Natural killer cell (primary cell): ENCODE measurements at places on chromosomes 12 and 14.

- peak overlapping the region; percentile 94 for H3K27ac ChIP-seq
- no peaks in the 10 kb centered on the region for H3K27me3 ChIP-seq
- H3K4me1 ChIP-seq: peaks cover 27% of the 10 kb centered on the region
- H3K36me3 ChIP-seq: peaks cover 14% of the 10 kb centered on the region
- peak overlapping the region; percentile 87 for H3K4me3 ChIP-seq
- no peak for DNase-seq
These were observed 419 bp upstream of the ATXN7L3B start for GRCh38 chr12:74537126-74537706.

- H3K27me3 ChIP-seq: no peaks in the 10 kb centered on the region
- H3K27ac ChIP-seq: no peak overlapping the region
- no peak overlapping the region for H3K4me3 ChIP-seq
- no peaks in the 10 kb centered on the region for H3K4me1 ChIP-seq
- DNase-seq: no peak
These were observed 29.3 kb upstream of the EAPP start for GRCh38 chr14:34568803-34569202.

DNA sequence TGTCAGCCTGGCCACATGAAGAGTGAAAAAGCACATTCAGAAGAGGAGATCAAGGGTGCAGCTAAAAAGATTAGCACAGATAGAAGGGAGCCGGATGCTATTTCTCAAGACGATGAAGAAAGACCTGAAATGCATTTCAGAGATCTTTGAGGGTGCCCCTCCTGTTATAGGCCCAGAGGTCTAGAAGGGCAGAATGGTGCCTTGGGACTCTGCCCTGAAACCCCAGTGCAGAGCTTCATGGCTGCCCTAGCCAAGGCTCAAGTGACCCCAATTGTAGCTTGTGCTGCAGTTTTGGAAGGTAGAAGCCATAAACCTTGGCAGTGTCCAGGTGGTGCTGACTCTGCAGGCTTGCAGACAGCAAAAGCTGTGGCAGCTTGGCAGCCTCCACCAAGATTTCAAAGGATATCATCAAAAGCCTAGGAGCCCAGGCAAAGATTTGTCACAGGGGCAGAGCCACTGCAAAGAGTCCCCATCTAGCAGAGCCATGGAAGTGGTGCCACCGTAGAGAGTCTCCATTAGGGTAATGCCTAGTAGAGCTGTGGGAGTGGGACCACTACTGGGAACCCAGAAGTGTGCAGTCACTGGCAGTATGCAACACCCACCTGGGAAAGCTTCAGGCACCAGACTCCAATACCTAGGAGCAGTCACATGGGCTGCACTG lies 6.4 kb downstream of the LACRT start:
- H3K36me3 ChIP-seq: no peaks in the 10 kb centered on the region
- H3K4me3 ChIP-seq: no peak overlapping the region
- no peak overlapping the region for H3K27ac ChIP-seq
- DNase-seq: no peak

- H3K4me3 ChIP-seq: no peak overlapping the region
- H3K36me3 ChIP-seq: no peaks in the 10 kb centered on the region
- no peaks in the 10 kb centered on the region for H3K27me3 ChIP-seq
- H3K27ac ChIP-seq: no peak overlapping the region
These were observed 700.0 kb downstream of the TMTC2 start for GRCh38 chr12:83386527-83387264.

GRCh38 chr14:69355607-69356281 lies 42.4 kb downstream of the ERH start:
- H3K36me3 ChIP-seq: no peaks in the 10 kb centered on the region
- peaks cover 14% of the 10 kb centered on the region for H3K4me1 ChIP-seq
- H3K27me3 ChIP-seq: no peaks in the 10 kb centered on the region

GRCh38 chr12:49200919-49201594 lies 12.2 kb upstream of the TUBA1A start:
- no peaks in the 10 kb centered on the region for H3K27me3 ChIP-seq
- no peaks in the 10 kb centered on the region for H3K4me1 ChIP-seq
- no peaks in the 10 kb centered on the region for H3K36me3 ChIP-seq
- H3K27ac ChIP-seq: no peak overlapping the region
- peak; percentile 71 for DNase-seq

GRCh38 chr14:75268633-75269550 lies 9.7 kb upstream of the FOS start:
- no peaks in the 10 kb centered on the region for H3K36me3 ChIP-seq
- H3K4me3 ChIP-seq: no peak overlapping the region
- H3K27me3 ChIP-seq: no peaks in the 10 kb centered on the region
- H3K27ac ChIP-seq: no peak overlapping the region
- H3K4me1 ChIP-seq: peaks cover 7% of the 10 kb centered on the region
- DNase-seq: no peak

GRCh38 chr12:114683709-114684097 lies 272 bp downstream of the TBX3 start:
- H3K4me1 ChIP-seq: peaks cover 26% of the 10 kb centered on the region
- DNase-seq: no peak
- no peak overlapping the region for H3K27ac ChIP-seq

GRCh38 chr12:76137606-76138005 lies 53.1 kb upstream of the NAP1L1 start:
- H3K27ac ChIP-seq: no peak overlapping the region
- H3K4me3 ChIP-seq: no peak overlapping the region
- H3K27me3 ChIP-seq: no peaks in the 10 kb centered on the region
- H3K36me3 ChIP-seq: no peaks in the 10 kb centered on the region

DNA sequence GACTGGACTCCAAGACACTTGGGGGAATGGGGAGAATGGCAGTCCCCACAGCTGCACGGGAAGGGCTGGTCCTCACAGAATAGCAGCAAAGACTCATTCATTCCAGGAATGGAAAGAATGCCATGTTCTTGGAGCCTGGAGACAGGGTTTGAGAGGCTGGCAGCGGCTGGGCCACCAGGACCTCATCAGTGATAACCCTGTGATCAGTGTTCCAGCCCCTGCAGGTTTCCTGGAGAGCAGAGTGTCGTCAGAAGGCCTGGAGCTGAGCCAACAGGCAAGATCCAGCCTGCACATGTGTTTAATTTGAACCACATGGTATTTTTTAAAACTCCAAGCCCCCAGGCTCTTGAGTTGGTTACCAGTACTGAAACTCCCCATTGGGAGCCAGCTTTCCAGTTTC lies 11.3 kb downstream of the BDKRB1 start:
- DNase-seq: no peak
- no peaks in the 10 kb centered on the region for H3K27me3 ChIP-seq
- H3K4me1 ChIP-seq: no peaks in the 10 kb centered on the region

DNA sequence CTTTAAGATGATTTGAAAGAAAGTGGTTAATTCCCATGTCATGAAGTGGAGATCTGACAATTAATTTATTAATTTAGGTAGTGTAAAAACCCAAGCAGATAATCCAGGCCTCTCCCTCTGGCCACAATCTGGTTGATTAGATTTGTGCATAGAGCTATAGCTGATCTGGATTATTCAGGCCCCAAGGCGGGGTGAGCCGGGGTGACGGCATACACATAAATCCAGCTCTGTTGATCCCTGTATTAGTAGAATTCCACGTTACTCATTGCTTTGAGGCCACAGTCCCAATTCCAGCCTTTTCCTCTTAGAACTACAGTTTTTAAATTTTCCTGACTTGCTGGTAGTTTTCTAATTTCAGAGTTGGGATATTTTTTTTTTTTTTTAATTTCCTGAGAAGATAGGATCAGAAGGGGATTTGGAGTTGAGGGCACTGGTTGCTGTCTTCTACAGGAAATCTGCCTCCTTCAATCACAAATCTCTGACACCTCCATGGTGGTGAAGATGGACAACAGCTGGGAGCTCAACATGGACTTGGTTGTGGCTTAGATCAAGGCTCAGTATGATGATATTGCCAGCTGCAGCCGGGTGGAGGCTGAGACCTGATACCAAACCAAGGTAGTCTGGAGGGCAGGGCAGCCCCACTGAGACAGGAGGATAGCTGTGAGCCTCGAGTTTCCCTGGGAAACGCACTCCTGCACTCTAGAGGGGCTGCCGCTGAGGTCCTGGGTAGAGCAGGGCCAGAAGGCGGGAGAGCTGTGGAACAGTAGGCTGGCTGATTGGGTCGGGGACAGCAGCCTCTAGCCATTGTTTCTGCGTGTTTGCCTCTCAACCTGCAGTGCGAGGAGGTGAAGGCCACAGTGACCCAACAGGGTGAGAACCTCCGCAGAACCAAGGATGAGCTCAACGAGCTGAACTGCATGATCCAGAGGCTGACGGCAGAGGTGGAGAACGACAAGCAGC lies 19.4 kb downstream of the KRT85 start:
- H3K4me1 ChIP-seq: peaks cover 23% of the 10 kb centered on the region
- no peak overlapping the region for H3K4me3 ChIP-seq
- no peak overlapping the region for H3K27ac ChIP-seq
- DNase-seq: no peak

DNA sequence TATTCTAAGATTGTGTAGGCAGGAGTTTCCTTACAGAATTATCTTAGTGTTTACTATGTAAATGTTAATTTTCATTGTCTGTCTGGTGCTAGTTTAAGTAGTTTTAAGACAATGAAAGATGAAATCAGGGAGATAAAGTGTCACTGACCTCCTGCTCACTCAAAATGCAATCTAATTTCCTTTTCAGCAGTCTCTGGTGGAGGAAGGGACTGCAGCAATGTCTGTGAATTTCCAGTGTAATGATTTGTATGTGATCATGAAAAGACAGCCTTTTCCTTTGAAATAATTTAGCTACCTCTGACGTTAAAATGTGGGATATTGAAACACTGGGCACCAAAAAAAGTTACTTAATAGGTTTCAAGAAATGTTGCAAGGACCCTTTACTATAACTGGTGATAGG lies 779.7 kb upstream of the FLRT2 start:
- no peaks in the 10 kb centered on the region for H3K36me3 ChIP-seq
- no peaks in the 10 kb centered on the region for H3K4me1 ChIP-seq
- no peaks in the 10 kb centered on the region for H3K27me3 ChIP-seq
- H3K27ac ChIP-seq: no peak overlapping the region
- H3K4me3 ChIP-seq: no peak overlapping the region

GRCh38 chr14:68693926-68694325 lies 98.9 kb downstream of the ZFP36L1 start:
- H3K4me3 ChIP-seq: no peak overlapping the region
- no peak overlapping the region for H3K27ac ChIP-seq
- no peak for DNase-seq
- H3K36me3 ChIP-seq: no peaks in the 10 kb centered on the region
- peaks cover 35% of the 10 kb centered on the region for H3K4me1 ChIP-seq
- no peaks in the 10 kb centered on the region for H3K27me3 ChIP-seq

DNA sequence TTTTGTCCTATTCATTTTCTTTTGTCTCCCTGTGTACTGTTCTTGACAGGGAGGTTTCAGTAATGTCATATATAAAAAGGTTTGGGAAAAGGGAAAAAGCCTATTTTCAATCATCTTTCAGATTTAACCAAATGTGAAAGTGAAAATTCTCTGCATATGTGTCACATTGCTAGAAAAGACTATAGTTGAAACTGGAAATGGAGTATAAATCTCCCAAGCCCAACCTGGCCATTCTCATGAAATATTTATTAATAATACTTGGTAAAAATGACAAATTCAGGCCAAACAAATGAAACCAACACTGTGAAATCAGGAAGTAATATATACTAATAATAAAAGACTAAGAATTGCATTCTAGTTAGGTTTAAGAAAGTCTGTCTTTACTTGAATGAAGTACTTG lies 1129.2 kb downstream of the SLC16A7 start:
- H3K4me3 ChIP-seq: no peak overlapping the region
- no peaks in the 10 kb centered on the region for H3K27me3 ChIP-seq
- H3K27ac ChIP-seq: no peak overlapping the region
- H3K36me3 ChIP-seq: no peaks in the 10 kb centered on the region

GRCh38 chr14:75370416-75371205 lies 57.2 kb upstream of the JDP2 start:
- H3K36me3 ChIP-seq: no peaks in the 10 kb centered on the region
- DNase-seq: no peak
- H3K27me3 ChIP-seq: no peaks in the 10 kb centered on the region
- H3K4me3 ChIP-seq: no peak overlapping the region
- no peaks in the 10 kb centered on the region for H3K4me1 ChIP-seq
- H3K27ac ChIP-seq: no peak overlapping the region

DNA sequence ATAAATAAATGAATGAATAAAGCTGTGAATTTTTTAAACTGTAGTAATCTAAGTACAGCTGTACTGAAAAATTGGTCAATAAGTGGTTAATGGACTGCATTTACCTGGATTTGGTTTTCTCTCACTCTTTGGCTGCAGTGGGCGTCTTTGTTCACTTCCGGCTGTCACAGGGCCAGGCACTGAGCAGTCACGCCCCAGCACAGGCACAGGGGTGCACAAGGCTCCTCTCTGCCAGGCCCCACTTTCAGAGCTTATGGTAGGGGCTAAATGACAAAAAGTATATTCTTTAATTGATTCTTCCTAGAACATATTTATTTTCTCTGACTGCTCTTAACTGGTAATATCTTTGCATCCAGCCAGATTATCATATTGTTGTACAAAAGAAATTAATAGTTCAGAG lies 70.6 kb upstream of the DYNC1H1 start:
- no peak overlapping the region for H3K4me3 ChIP-seq
- peaks cover 88% of the 10 kb centered on the region for H3K36me3 ChIP-seq
- DNase-seq: no peak
- H3K27me3 ChIP-seq: no peaks in the 10 kb centered on the region

DNA sequence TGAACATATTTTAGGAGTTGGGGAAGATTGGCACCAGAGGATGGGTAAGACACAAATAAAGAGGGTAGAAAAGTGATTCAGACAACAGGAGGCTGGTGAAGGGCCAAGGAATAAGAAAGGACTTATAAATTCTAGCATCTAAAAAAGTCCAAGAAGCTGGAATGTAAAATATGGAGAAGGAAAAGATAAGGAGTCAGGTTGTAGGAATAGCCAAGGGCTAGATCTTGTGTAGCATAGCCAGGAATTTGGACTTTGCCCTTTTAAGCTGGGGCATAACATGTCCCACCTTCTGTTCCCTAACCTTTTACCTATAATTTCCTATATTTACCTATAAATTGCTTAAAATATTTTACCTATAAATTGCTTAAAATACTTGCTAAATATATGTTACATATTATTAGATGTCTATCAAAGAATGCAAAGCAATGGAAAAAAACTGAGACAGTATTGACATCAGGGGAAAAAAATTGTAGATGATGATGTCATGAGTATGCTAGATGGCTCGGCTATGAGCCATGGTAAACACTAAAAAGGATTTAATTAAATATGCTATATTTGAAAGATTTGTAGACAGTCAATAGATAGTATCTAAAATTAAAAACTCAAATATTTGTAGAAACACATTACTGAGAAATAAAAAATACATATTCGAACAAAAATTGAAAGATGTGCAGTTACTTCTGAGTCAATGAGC lies 99.7 kb upstream of the PLEKHG7 start:
- DNase-seq: no peak
- H3K4me1 ChIP-seq: no peaks in the 10 kb centered on the region
- no peaks in the 10 kb centered on the region for H3K36me3 ChIP-seq
- no peaks in the 10 kb centered on the region for H3K27me3 ChIP-seq

DNA sequence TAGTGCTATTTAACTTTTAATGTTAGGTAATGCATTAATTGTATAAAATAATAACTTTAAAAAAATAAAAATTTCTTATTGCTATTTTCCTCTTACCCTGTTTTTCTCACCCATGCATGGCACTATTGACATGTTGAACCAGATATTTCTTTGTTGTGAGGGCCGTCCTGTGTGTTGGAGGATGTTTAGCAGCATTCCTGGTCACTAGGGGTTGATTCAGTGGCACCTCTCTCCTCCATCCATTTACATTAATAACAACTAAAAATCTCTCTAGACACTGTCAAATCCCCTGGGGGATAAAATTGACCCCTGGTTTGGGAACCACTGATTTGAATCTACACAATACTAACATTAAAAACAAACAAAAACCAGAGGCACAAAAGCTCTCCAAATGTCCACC lies 147.5 kb upstream of the MIS18BP1 start:
- no peaks in the 10 kb centered on the region for H3K4me1 ChIP-seq
- DNase-seq: no peak
- no peaks in the 10 kb centered on the region for H3K36me3 ChIP-seq
- no peak overlapping the region for H3K27ac ChIP-seq
- no peak overlapping the region for H3K4me3 ChIP-seq
- H3K27me3 ChIP-seq: no peaks in the 10 kb centered on the region
